ENCODE measurements at places on chromosomes 4 and X.
A peak's percentile ranks its signal among the peaks of the same experiment; 100 is the strongest.

- no peak for DNase-seq
Measured at GRCh38 chr4:6788123-6788522, 5.6 kb downstream of the KIAA0232 start.

- DNase-seq = no peak
Measured at GRCh38 chrX:149521438-149521837, 16.3 kb upstream of the IDS start.

DNA sequence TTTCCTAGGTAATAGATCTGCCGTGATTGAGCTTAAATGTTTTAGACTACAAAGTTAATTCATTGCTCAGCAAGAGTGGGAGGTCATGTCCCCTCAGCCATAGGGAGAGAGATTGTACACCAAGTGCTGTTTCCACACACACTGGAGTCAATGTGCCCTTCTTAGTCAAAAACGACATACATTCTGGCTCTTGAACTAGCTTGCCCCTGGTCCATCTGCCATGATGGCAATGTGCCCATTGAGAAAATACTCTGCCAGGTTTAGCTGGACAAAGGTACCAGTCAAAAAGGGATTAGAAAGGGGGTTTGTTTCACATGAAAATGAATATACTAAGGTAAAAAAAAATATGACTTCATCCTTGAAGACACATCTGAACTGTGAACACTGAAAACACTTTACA lies 377.1 kb upstream of the ADGRL3 start:
- no peak for DNase-seq

DNA sequence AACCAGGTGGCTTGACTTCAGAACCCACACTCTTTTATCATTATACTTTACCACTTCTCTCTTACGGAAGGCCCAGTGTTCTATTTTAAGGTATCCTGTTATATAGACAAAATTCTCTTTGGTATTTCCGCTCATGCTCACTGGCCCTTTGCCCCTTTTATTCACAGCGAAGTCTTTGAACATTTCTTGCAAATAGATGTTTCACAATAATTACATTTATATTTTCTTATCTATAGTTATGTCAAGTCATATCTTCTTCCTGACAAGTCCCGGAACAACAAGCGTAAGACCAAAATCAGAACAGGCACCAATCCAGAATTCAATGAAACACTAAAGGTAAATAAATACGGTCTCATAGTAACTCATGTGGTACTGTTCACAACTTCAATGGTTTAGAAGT lies 102.0 kb downstream of the SYTL5 start:
- no peak for DNase-seq

DNA sequence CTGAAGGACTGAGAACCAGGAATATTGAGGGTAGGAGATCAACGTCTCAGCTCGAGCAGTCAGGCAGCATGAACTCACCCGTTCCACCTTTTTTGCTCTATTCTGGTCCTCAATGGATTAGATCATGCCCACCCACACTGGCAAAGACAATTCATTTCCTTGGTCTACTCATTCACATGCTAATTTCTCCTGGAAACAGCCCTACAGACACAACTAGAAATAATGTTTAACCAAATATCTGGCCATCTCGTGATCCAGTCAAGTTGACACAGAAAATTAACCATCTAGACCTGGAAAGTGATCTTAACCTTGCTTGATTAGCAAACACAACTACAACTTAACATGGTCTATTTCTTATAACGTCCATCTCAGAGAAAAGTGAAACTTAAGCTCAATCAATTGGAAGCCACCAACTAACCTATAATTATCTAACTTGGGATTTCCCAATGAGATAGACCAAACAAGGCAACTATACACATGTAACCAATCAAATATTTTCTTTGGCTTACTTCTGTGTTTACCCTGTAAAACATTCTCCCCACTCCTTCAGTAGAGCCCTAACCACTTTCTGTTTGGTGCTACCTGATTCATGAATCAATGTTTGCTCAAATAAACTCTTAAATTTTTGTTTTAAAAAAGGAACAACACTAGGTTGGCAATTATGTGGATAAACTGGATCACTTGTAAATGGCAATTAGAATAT lies 69.7 kb upstream of the MAMLD1 start:
- no peak for DNase-seq

GRCh38 chr4:48329193-48329592 lies 12.1 kb upstream of the SLAIN2 start:
- DNase-seq = no peak

DNA sequence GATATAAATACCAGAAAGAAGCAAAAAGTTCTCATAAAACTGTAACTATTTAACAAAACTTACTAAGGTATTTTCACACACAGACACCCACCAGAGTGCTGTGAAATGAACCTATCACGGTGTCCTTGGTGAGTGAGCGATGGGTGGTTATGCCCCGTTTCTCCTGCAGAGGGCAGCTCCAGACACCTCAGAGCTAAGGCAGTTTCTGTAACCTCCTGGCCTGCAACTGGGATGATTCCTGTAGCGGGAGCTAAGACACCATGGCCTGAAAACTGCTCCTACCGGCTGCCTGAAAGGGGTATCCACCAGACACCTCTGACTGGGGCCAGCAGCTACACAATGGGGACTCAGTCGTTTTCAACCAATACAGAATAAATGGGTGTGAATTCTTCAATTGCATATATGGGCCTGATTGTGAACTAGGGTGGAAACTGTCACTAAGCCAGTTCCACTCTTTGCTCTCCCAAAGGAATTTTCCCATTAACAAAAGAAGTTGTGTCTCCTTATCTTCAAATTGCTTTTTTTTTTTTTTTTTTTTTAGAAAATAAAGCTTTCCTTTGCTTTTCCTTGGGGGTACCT lies 2375.8 kb upstream of the TENM3 start:
- no peak for DNase-seq

- no peak for DNase-seq
Measured at GRCh38 chr4:126799971-126800574, 832.7 kb upstream of the INTU start.

DNA sequence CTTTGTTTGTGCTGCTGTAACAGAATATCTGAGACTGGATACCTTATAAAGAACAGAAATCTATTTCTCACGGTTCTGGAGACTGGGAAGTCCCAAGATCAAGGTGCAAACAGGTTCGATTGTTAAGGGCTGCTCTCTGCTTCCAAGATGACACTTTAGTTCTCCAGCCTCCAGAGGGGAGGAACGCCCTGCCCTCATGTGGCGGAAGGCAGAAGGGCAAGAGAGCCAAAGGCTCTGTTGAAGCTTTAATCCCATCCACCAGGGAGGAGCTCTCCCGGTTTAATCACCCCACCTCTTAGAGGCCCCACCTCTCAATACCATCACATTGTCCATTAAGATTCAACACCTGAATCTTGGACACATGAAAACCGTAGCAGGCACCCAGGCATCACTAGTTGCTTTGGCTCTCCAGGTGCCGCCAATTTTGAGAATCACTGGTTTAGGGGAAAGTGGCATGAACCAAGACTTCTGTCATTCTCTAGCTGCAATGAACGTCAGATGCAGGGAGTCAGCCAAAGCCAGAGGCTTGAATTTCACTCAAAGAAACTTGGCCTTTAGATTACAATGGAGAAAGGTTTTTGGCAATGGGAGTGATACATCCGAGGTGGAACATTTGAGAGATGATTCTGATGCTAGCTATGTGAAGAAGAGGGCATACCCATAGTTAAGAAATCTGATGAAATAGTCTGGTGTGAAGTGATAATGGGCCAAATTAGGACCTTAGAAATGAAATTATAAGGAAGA lies 15.7 kb downstream of the FHL1 start:
- peak; percentile 11 for DNase-seq

DNA sequence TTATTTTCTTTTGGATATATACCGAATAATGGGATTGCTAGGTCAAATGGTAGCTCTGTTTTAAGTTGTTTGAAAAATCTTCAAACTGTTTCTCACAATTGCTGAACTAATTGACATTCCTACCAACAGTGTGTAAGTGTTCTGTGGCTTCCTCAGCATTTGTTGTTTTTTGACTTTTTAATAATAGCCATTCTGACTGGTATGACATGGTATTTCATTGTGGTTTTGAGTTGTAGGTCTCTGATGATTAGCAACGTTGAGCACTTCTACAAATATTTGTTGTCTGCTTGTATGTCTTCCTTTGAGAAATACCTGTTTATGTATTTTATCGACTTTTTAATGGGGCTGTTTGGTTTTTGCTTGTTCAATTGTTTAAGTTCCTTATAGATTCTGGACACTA lies 680.1 kb upstream of the GRIA3 start:
- DNase-seq = no peak

GRCh38 chrX:65241059-65241721 lies 264.9 kb upstream of the ZC4H2 start:
- DNase-seq = no peak

DNA sequence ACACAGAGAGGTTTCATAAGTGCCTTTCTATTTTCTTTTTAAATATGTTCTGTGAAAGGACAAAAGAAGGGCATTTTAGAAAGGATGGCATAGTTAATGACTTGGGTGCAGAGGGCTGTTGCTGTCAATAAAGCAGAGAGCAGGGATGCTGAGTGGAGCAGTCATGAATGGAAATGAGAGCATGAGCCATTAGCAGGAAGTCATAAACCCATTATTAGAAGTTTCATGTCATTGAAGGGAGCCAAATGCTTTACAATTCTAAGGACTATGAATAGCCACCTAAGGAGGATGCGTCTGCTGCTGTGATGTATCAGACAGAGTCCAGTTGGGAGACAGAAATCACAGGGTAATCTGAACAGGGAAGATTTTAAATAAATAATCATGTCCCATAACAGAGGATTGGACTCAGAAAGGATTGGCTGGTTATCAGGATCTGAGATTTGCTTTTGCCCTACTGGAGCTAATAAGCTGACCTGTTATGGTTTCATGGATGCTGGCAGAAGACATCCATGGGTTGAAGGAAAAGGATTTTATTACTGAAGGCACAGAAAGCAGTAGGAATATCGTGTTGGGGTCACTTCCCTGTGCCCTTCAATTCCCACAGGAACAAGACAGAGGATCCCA lies 47.5 kb upstream of the WDR19 start:
- DNase-seq = no peak

DNA sequence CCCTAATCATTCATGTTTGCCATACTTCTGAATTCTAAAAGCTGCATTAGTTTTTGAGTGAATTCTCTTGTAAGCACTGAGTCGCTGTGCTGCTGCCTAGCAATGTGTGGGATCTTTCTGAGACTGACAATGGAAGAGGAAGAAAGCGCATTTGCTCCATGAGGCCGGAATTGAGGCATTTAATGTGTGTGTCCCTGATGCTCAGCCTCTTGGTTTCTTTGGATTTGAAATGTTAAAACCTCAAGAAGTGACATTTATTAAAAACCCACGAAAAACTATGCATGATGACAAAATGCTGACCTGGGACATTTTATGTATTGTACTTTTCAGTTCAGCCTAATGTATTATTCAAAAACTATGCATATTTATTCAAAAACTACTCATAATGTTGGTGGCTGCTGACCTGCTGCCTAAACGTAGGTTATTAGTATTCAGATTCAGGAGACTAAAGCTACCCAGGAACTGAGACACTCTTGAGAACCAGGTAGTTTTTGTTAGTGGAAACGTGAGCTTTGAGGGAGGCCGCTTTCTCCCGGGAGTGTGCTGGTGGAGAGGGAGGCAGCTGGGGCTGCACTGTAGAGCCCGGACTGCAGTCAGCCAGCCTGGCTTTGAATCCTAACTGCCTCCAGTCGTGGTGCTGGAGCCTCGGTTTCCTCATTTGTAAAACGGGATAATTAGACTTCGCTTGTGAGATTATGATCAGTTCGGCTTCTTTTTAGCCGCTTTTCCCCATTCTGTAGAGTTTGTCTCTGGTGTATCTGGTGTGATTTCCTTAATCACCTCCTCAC lies 11.3 kb downstream of the RGS12 start:
- DNase-seq = no peak

DNA sequence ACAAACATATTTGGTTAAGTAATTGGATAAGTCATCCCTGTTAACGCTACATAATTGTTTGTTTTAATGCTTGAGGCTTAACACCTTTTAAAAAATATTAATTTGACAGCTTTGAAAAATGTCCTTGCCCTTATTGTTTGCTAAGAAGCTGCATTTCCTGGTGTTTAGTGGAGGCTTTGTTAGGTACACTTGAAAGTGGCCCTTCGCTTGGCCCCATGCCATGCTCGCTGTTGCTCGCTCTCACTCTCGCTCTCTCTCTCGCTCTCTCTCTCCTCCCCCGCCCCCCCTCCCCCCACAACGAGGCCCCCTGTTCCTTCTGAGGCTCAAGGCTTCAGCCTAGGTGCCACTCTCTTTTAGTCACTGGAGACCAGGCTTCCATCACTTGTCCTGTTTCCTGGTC lies 139.6 kb downstream of the DCLK2 start:
- no peak for DNase-seq

DNA sequence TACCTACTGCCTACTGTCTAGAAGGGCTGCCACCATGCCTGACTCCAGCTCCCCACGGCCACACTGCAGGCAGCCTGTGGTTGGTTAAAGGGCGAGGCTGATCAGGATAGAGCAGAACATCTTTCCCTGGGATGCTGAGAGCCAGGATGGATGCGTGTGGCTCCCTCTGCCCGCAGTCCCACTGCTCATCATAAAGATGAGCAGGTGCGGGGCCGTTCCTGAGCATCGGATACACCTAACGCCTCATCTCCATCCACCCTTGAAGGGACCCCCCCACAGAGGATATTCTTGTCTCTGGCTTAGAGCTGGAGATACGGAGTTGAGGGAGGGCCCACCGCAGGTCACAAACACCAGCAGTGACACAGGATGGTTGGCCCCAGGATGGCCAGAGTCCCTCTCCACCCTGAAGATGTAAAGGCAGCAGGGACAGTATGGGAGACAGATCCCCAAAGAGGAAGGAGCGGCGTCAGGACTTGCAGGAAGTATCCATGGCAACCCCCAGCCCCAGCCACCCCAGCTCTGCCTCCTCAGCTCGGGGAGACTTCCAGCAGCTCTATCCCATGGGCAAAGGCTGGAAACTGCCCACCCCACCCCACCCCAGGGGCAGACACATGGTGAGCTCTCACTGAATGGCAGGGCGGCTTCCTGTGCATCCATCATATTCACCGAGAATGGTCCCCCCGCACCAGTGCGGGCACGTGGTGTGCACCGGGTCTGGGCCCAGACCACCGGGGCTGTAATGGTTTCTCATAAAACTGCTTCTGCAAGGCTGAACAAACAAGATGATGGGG lies 19.3 kb downstream of the PPP2R2C start:
- DNase-seq = no peak

- no peak for DNase-seq
Measured at GRCh38 chr4:154491341-154492271, at the start of gene DCHS2. TSS of gene DCHS2 (minus strand) at chr4:154491799. CDS start at chr4:154491355, 444 bp downstream.

GRCh38 chr4:185711726-185712125 lies 100.3 kb downstream of the SORBS2 start:
- no peak for DNase-seq

GRCh38 chrX:13381514-13381913 lies 61.7 kb upstream of the ATXN3L start:
- no peak for DNase-seq

DNA sequence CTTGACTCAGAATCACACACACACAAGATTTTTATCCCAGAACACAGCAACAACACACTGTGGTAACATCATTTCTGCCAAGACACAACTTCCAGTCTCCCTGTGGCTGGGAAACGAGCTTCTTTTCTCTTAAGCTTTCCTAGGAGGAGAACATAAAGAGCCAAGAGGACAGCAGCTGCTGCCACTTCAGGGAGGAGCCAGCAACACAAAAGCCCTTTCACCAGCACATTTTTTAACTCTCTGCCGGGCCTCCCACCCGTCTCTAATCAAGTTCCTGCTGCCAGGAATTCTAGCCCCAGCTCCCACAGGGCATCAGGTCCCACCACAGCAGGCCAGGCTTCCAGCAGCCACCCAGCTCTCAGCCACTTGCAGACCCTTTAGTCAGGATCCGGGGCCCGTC lies 22.4 kb downstream of the FAT1 start:
- no peak for DNase-seq

- DNase-seq = no peak
Measured at GRCh38 chr4:171650543-171650942, 162.7 kb upstream of the GALNTL6 start.

GRCh38 chrX:134683351-134684005 lies 25.2 kb upstream of the PLAC1 start:
- DNase-seq = no peak

Data from stimulated activated CD4-positive, alpha-beta T cell treated with anti-CD3 and anti-CD28 coated beads, Interleukin-12 subunit alpha, Interleukin-12 subunit beta, amount 100 ng/mL, for 24 hours (primary cell).